ENCODE measurements at places on chromosomes 12 and 14. TPM values are rescaled to one million over a fixed set of nuclear protein-coding genes. Genes with fewer than 3 reads are reported as not detected.

KRT85 gene
- not detected for total RNA-seq

GRCh38 chr12:132466241-132467201 is 23.4 kb upstream of the FBRSL1 start:
- DNase-seq: no peak

- no peak for DNase-seq
Measured at GRCh38 chr14:35353409-35354172, 51.0 kb downstream of the NFKBIA start.

GRCh38 chr12:15122344-15122743 is 98.9 kb downstream of the RERG start:
- DNase-seq: no peak

GRCh38 chr12:102067574-102068258 is 5.9 kb upstream of the WASHC3 start:
- no peak for DNase-seq
